ENCODE measurements at places on chromosomes 1 and 21.
A peak's percentile ranks its signal among the peaks of the same experiment; 100 is the strongest.

DNA sequence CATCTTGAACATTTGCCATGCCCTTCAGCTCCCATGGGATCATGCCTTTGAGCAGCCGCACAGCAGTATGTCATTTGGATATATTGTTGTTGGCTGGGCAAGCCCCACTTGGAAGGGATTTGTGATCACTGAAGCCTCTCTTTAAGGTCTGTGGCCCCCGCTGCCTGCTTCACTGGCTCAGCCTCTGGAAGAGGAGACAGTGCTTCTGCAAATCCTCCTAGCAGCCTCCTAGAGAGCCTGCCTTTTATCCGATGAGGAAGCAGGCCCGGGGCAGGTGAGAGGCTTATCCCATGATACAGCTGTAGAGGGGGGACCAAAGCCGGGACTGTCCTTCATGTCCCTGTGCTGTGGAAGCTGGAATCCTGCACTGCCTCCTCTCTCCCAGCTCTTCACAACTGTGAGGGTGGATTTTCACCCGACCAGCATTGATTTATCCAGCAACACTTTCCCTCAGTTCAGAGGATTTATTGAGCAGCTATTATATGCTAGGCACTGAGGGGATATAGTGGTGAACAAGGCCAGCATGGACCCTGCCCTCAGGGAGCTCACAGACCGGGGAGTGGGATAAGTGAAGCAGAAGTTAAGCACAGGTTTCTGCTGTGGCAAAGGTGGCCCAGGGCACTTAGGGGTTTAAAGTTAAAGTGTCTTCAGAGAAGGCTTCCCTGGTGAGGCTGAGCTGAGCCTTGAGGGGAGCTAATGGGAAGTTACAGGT, 3.9 kb downstream of the TMEM61 start:
- DNase-seq = no peak

DNA sequence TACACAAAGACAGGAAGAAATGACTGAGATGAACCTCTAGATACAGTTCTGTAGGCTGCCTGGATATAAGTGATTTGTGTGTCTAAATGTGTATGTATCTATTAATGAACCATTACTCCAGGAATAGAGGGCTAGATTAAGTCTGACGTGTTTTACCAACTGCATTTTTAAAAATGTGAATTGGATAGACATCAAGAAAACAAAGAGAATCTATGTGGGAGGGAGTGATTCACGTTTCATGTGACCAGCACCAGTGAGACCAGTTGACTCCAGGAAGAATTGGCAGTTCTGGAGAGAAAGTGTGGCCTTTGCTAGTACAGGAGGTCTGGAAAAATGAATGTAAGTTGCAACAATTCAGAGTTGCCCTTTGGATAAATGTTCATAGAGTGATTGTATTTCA, 53.4 kb upstream of the RGS21 start:
- no peak for DNase-seq

- no peak for DNase-seq
These were observed 9.4 kb downstream of the POFUT2 start for GRCh38 chr21:45278156-45278911.

- no peak for DNase-seq
These were observed 219.6 kb downstream of the PDE4B start for GRCh38 chr1:66012106-66012784.

GRCh38 chr1:165645654-165646366, 14.8 kb downstream of the MGST3 start:
- peak; percentile 28 for DNase-seq

GRCh38 chr1:116163533-116163932, 52.3 kb downstream of the MAB21L3 start:
- DNase-seq = no peak

DNA sequence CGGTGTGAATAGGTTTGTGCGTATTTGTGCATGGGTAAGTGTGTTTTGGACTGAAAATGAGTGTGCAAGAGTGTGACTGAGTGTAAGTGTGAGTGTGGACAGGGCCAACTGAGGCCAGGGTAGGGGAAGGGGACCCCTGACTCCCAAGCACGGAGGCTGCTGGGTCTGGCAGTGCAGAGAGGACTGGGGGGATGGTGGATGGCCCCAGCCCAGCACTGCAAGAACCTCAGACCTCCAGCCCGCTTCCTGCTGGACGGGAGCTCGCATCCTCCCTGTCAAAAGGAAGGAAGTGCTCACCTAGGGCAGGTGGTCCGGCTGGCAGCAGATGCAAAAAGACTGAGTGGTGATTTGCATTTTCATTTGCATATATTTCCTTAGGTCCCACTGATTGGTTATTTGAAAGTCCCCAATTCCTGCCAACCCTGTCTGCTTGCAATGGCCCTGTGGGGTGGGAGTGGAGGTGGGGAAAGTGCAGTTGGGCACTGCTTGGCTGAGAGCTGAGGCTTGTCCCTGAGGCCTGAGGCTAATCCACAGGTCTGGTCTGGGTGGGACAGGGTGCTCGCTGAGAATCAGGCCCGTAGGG, 42.8 kb upstream of the CASZ1 start:
- DNase-seq = no peak

GRCh38 chr1:211259638-211260126, 516 bp downstream of the RCOR3 start:
- DNase-seq = no peak

GRCh38 chr1:209505044-209505443, 78.5 kb upstream of the CAMK1G start:
- no peak for DNase-seq

DNA sequence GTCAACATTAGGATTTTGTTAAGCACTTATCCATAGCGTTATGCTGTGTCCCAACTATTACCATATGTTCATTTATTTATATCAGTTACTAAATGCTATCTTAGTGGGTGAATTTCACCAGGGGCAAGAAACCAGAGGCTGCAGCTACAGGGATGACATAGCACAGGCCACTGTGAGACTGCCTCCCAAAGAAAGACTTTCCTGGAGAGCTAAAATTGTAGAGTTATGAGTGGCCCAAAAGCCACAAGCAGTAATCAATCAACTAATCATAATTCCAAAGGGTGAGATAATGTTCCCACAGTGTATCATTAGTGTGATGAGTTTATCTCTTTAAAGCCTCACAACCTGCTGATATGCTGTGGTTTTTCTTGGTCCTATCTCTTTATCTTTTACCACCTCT, 3.8 kb upstream of the TGFB2 start:
- no peak for DNase-seq

- no peak for DNase-seq
These were observed 105.7 kb upstream of the PPP2R5A start for GRCh38 chr1:212179394-212180076.

GRCh38 chr1:20703124-20703756, 14.6 kb downstream of the KIF17 start:
- no peak for DNase-seq

GRCh38 chr1:223755992-223756775, 43.8 kb downstream of the CAPN2 start:
- DNase-seq = no peak

GRCh38 chr1:172512591-172512990, 20.4 kb upstream of the SUCO start:
- DNase-seq = no peak

Measured in activated naive CD4-positive, alpha-beta T cell treated with Interleukin-2 at 50 U/mL for 16 hours (primary cell).